Fibroblast of lung (primary cell): ENCODE measurements at places on chromosomes 7 and 10.

GRCh38 chr7:99409806-99410205 lies 1.0 kb downstream of the BUD31 start:
- DNase-seq: no peak

DNA sequence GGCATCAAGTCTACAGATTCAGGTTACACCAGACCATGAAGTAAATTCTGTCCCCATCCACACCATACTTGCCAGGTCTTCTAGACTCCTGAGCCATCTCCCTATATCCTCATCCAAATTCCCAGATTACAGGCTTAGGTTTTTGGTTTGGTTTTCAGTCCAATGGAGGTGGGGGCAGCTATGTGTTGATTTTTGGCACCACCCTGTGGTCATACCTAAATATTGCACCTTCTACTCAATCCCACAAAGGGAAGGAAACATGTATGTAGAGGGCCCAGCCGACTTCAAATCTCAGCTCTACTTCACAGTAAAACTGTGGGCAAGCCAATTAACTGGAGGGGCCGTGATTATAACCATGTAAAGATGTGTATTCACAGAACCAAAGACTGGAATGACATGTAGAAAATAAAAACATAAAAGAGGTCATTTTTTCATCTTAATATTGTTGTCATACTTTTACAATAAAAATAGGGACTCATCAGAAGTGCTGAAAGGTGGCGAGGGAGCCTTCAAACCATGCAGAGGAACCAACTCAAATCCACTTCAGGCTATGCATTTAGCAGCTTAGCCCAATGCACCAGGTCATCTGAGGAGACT lies 19.8 kb downstream of the ERCC6 start:
- peak; percentile 41 for DNase-seq

DNA sequence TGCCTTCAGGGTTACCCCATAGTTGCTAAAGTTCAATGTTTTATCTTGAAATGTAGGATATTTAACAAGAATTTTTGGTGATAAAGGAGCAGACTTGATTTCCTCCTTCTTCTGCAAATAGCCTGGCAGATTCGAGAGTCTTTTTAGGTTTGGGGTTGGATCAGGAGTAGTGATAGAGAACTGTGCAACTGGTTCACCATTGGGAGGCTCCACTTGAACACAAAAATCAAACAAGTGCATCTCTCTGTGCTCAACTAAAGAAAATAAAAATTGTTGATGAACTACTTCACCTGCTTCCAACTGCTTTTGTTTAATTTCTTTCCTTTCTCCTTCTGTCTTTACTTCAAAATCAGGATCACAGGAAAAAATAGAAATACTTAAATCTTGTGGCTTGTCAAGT lies 58.5 kb downstream of the MACC1 start:
- no peak for DNase-seq

GRCh38 chr10:119248681-119249080 lies 41.3 kb downstream of the GRK5 start:
- DNase-seq: no peak

GRCh38 chr10:67663449-67664087 lies 32.4 kb downstream of the CTNNA3 start:
- DNase-seq: no peak

DNA sequence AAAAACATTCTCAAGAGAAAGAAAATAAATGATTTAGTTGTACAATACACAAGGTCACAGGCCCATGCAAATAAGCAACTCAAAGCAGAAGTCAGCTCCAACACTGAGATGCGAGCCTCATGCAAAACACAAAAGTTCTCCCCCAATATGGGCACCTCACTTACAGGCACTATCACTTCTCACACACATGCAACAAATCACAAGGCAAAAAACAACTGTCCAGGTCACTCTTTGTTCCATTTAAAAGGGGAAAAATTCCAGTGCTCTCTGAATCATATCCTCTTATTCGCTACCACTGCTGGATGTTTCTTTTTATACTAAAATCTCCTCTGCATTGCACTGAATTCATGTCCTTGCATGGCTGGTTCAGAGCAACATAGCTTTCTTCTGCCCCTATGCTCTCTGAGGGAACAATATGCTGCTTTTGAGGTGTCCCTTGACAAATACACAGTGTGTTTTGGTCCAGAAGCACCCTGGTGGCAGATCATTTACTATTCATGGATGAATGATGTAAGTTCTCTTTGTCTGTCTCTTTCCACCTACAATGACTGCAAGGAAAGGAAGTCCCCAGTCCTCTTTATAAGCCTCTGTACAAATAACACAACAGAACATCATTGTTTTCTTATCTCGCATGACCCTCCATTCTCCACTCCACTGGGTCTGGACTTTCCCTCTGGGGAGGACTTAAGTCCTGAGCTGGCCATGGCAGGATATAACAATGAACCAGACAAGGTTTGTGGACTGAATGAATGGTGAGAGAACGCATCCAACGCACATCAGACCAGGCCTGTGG lies 85.4 kb upstream of the GSDME start:
- no peak for DNase-seq

GRCh38 chr10:99115703-99116102 lies 119.9 kb downstream of the HPSE2 start:
- DNase-seq: no peak

GRCh38 chr7:6320791-6321190 lies 48.4 kb upstream of the CYTH3 start:
- DNase-seq: no peak

DNA sequence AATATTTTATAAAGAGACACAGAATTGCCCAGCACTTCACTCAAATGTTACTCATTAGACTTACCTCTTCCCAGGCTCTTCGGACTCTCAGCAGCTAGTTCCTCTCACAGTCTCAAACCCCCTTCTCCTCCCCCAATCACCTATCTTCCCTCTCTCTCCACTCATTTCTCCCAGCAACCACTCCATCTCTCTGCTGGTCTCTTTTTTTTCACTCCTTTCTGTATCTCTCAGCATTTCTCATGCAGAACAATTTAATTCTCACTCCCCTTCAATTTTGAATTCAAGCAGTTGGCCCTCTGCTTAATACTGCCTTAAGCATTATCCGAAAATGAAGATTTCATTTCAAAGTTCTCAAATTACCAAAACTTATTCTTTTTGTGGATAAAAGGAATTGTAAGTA lies 34.4 kb upstream of the CAV2 start:
- DNase-seq: no peak

- no peak for DNase-seq
Measured at GRCh38 chr10:11553773-11554381, 57.6 kb downstream of the USP6NL start.

- DNase-seq: no peak
Measured at GRCh38 chr10:99534939-99535763, 2.4 kb downstream of the NKX2-3 start.

DNA sequence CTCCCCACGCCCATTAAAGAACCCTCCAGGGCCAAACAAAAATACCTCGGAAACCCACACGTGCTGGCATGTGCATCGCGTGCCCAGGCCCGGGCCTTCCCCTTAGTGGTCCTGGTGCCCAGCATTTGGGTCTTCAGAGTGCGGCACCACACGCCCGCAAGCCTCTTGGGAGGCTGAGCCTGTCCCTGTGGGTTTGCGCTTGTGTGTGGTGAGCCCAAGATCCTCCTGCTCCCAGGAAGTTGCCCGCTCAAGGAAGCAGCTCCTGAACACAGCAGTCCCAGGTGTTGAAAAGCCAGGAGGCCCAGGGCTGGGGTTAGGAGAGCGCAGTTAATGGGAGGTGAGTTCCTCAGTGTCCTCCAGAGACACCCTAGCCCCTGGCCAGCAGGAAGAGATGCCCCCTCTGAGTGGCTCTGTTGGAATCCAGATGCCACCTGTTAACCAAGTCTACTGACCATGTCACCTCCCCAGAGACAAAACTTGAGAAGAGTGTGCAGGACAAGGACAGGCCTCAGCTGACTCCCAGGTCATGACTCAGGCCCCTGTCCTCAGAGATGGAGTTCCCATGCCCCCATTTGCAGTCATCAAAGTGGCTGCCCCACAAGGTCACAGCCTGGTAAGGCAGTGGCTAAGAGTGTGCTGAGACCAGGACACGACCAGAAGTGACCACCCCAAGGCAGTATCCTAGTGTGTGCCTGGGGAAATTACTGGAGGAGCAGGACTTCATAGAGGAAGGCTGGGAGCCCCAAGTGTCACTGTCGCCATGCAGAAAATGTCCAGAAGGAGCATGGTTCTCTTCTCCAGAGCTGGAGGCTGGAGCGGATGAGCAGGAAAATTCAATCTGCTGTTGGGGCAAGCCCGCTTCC lies 5.2 kb downstream of the FZD9 start:
- DNase-seq: no peak

DNA sequence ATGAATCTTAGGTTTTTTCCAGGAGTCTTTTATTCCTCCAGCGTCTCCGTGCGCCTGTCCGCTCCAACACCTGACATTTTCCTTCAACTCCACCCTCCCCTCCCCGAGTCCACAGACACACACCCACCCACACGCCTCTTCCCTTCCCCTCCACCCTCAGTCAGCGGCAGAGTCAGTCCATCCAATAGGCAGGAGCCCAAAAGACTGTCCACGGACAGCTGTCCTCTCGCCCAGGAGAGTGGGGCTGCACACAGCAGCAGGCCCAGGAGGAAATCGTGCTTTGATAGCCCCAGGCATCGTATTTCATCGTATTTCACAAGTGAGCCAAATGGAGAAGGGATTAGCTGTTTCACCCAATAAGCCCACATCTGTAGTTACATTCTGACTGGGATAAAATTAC lies 285.1 kb downstream of the ZEB1 start:
- DNase-seq: no peak

- DNase-seq: no peak
Measured at GRCh38 chr10:128096486-128097199, 29.6 kb downstream of the MKI67 start.

GRCh38 chr7:29243910-29244655 lies 49.5 kb downstream of the CHN2 start:
- DNase-seq: no peak
